WERI-Rb-1 (cell line): ENCODE measurements at places on chromosomes 3 and 15.

DNA sequence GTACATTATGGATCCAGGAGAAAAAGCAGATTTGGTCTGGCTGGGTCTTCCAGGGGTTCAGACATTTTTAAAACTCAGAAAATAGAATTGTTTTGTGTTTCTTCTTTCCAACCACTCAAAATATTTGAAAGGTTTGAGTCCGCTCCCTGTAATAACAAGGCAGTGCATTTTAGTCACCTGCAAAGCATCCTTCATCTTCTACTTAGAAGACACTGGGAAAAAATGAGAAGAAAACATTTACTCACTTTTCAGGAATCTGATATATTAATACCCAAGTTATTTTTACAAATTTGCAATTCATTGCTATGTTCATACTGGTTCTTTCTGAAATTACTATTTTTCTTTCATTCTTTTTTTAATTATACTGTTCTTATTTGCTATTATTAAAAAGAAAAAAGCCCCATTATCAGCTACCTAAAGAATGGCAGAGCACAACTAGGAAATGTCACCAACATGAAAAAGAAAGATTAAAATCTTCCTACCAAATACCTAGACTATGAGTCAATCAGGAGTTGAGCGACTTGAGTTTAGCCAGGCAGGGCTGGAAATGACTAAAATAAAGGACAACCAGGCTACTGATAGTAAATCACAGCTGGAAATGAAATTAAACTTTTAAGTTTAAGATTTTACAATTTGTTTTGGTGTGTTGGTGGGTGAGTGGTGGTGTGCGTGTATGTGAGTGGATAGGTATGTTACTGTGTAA lies 280.3 kb upstream of the THBS1 start:
- no peak for DNase-seq

GRCh38 chr15:62932436-62932835 lies 110.1 kb upstream of the TPM1 start:
- DNase-seq = no peak

- no peak for DNase-seq
Measured at GRCh38 chr15:69118089-69118488, 42.3 kb upstream of the GLCE start.

DNA sequence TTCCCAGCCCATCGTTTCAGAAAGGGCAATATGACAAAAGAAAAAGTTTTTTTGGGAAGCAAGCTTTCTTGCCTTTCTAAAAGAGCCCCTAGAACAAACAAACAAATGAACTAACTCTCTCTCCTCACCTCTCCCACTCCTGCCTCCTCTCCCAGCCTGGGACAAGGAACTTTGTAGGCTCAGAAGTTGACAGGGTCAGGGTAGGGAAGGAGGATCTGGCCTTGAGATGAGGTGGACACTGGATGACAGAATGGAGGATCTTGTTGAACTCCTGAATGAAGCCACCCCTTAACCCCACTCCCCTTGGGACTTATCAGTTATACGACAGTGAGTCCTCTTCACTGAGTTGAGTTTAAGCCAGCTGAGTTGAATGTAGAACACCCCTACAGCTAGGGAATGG lies 1.6 kb upstream of the ITGA11 start:
- DNase-seq = no peak

- DNase-seq = peak; percentile 30
Measured at GRCh38 chr15:70120958-70121623, 23.4 kb upstream of the TLE3 start.

DNA sequence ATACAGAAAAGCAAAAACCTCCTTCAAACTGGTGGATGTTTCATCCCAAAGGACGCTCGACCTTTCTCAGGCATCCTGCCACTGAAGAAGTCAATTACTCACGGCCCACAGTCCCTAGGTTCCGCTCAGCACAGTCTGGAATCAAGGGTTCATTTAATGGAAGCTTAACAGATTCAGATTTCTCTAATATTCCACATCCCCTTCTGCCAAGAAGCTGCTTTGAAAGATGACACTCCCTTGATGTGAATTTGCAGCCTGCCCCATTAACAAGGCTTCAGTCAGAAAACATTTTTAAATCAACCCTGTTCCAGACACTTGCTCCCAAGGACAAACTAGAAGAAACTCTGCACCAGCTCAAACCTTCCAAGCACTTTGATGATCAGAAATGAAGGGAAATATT lies 81.2 kb downstream of the LIPC start:
- DNase-seq = no peak

DNA sequence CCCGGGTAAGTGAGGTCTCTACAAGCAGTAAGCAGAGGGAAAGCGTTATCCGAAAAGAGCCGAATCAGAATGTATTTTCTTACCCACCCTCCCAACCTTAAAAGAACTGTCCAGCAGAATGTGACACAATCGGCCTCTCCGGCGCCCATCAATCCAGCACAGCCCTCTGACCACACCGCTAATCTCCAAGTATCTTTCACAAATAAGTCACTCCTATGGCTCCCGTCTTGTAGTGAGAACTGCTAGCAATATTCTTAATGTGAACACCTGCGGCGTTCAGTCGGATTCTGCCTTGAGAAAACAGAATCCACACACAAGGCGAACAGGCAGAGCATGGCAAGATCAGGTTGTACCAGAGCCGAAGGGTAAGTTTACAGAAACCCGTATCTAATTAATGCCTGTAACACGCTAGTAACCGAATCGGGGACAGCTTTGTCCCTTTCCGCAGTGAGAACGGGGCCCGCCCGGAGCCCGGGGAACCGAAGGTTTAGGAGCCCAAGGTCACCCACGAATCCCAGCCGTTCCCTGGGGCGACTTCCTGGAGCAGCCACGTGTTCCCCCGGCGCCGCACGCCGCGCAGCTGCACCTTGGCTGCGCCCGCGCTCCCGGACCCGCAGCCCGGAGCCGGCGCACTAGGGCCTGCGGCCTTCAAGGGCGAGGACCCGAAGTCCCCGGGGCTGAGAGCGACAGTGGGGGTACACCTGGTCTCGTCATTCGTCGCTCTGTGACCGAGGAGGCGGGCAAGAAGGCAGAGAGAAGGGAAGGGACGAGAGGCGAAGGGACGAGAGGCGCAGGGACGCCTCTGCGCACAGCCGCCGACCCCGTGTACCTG lies 672 bp downstream of the TFRC start:
- DNase-seq = peak; percentile 21

DNA sequence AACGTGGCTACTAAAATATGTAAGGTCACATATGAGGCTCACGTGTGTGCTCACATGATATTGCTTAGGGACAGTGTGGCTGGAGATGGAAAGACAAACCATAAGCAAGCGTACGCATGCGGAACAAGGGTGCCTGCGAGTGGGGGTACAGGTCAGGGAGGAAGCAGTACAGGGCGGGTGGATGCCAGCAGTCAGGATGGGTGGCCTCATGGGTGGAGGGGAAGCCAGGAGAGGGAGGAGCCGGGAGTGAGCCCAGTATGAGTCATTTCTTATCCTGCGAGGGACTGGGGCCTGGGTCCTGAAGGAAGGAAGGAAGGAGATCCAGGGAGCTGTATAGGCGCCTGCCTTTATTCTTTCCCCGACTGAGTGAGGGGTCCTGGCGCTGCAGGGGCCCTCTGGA lies 42.0 kb upstream of the CGNL1 start:
- DNase-seq = no peak

GRCh38 chr15:82549199-82549665 lies 9.0 kb upstream of the RPS17 start:
- no peak for DNase-seq

GRCh38 chr3:179695672-179696313 lies 43.0 kb downstream of the USP13 start:
- DNase-seq = no peak

- DNase-seq = no peak
Measured at GRCh38 chr15:56772868-56773639, 39.7 kb upstream of the ZNF280D start.

GRCh38 chr3:175001091-175001490 lies 142.0 kb downstream of the NAALADL2 start:
- DNase-seq = no peak

DNA sequence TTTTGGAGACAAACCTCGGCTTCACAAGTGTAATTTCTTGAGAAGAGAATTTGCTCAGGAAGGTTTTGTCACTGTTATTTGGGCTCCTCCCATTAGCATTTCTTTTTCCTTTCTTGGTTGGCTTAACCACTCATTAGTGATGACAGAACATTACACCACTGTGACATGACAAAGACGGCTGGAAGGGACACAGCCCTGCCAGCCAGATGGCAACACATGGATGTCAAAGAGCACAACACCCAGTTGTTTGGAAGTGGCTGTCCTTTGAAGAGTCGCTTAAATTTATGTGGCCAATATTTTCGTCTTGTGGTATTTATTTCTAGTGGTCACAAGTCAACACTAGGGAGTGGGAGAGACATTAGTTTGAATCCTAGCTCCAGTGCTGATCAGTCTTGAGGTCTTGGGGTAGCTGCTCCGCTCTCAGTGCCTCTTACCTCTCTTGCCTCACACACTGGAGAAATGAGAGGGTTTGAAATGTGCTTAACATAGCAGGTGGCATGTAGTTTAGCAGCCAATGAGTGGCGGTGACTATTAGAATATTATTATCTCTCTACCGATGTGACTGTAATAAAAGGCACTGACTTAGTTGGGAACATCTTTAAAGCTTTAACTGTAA lies 92.8 kb downstream of the FRMD4B start:
- no peak for DNase-seq

- peak; percentile 37 for DNase-seq
Measured at GRCh38 chr3:39106851-39107387, 508 bp downstream of the GORASP1 start.

DNA sequence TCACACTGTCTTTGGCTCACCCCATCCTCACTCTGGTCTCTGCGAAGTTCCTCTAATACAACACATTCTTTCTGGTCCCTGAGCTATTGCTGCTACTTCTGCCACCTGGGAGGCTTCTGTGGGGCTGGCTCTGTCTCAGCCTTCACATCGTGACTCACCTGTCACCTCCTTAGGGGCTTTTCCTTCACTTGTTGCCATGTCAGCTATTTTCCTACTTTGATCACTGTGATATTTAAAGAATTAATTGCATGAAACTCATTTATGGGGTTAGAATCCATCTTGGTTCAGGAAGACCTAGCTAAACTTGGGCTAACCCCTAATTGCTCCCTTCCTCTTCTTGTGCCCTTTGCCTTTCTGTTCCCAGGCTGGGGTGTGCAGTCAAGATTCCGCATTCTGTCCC lies 346.9 kb downstream of the WDR72 start:
- no peak for DNase-seq

DNA sequence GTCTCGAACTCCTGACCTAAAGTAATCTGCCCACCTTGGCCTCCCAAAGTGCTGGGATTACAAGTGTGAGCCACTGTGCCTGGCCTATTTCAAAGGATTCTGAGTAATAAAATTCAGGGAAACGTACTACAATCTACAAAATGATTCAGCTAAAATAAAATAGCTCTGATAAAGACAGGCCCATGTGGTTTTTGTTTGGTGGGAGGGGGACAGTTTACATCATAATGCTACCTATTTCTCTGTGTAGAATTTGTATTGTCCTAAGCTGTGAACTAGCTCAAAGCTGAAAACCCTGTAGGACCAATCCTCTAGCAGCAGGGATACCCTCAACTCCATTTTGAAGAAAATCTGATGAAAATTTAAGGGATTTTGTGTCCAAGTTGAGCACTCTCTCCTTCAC lies 25.8 kb downstream of the CDV3 start:
- DNase-seq = no peak

DNA sequence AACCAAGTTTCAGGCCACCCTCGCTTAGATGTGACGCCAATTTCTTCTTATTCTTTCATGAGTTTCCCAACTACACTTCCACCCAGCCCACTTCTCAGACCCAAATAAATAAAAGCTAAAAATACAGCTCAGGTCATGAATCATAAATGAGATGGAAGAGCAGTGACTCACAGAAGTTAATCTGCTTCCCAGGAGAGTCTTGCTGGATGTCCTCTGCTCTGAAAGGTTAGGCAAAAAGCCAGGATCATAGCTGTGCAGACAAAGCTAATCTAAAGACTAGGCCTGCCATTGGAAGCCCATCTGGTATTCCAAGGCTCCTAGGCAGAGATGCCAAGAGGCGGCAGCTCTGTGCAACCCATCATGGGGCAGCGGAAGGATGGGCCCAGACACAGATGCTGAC lies 24.1 kb downstream of the SHC4 start:
- DNase-seq = no peak

- no peak for DNase-seq
Measured at GRCh38 chr3:43015572-43015971, 36.5 kb downstream of the GASK1A start.

DNA sequence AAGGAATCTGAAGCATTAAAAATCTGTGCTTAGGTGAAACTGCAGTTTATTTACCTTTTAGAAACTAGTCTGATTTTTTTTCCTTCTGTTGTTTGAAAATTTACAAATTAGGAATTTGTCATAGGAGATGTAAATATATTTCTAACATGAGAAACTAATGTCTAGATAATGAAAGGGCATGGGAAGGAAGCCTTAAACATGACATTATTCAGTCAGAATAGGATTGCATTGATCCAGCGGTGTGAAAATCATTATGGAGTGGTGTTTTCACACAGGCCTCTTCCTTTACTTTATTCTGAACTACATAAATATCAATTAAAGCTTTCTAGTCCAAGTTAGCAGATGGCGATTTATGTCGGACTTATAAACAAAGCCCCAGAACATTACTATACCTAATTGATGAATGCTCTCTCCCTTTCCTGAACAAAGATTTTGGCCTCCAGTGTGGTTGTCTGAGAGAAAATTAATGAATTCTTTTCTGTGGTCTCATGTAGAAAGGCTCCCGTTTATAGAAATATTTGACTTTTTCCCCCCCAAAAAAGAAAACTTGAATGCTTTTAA lies 37.9 kb downstream of the FNDC3B start:
- DNase-seq = no peak

- no peak for DNase-seq
Measured at GRCh38 chr3:8473990-8474389, 27.6 kb upstream of the LMCD1 start.

DNA sequence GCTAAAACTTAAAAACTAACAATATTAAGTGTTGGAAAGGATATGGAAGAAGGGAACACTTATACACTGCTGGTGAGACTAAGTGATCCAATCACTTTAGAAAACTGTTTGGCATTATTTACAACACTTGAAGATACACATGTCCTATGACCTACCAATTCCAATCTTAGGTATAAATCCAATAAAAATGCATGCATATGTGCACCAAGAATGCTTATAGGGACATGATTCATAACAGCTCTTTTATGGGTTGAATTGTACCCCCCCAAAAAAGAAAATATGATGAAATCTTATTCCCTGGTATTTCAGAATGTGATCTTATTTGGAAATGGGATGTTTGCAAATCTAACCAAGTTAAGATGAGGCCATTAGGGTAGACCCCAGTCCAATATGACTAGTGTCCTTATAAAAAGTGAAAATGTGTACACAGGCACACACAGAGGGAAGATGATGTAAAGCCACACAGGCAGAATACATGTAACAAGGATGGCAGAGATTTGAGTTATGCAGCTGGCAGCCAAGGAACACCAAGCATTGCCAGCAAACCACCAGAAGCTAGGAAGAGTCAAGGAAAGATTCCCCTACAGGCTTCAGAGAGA lies 15.3 kb downstream of the CCR8 start:
- DNase-seq = no peak

GRCh38 chr3:89280822-89281365 lies 173.5 kb downstream of the EPHA3 start:
- no peak for DNase-seq

- DNase-seq = no peak
Measured at GRCh38 chr3:195739561-195740111, 18.9 kb downstream of the MUC20 start.

- DNase-seq = no peak
Measured at GRCh38 chr3:115864911-115865310, 241.6 kb downstream of the GAP43 start.

- DNase-seq = no peak
Measured at GRCh38 chr15:42719043-42719442, 17.9 kb downstream of the CDAN1 start.

- no peak for DNase-seq
Measured at GRCh38 chr3:132047209-132047608, 12.4 kb upstream of the CPNE4 start.
